Thoracic aorta (tissue), 2 donors: ENCODE measurements at places on chromosomes 7 and 10. TPM values are rescaled to one million over a fixed set of nuclear protein-coding genes. Genes with fewer than 3 reads are reported as not detected.

The TNS3 gene
- 138 TPM for total RNA-seq

The FGFBP3 gene
- total RNA-seq = 0.81 TPM

The NKX6-2 gene
- not detected for total RNA-seq

The PLAU gene
- 8.1 TPM for total RNA-seq

The GFRA1 gene
- total RNA-seq = 9.3 TPM

The GPAM gene
- 11.2 TPM for total RNA-seq

The HOXA1 gene
- not detected for total RNA-seq

The TACC2 gene
- total RNA-seq = 52.1 TPM

The FERD3L gene
- not detected for total RNA-seq

The ADAM22 gene
- 5.4 TPM for total RNA-seq

The LIPJ gene
- not detected for total RNA-seq

The LRRN3 gene
- 1.6 TPM for total RNA-seq

The ADARB2 gene
- total RNA-seq = 0.71 TPM

The WAC gene
- total RNA-seq = 142 TPM

The FAM25A gene
- total RNA-seq = not detected

The UNCX gene
- total RNA-seq = not detected

The CHAT gene
- not detected for total RNA-seq

The OPALIN gene
- not detected for total RNA-seq

The ITGA8 gene
- total RNA-seq = 1,137 TPM

The HGF gene
- total RNA-seq = 35.7 TPM

The GPR26 gene
- total RNA-seq = not detected

The CCL24 gene
- not detected for total RNA-seq

The ANXA8L1 gene
- total RNA-seq = not detected

The UNC5B gene
- 18.3 TPM for total RNA-seq

The LAMB1 gene
- 296 TPM for total RNA-seq

The UCN3 gene
- total RNA-seq = not detected

The PURB gene
- total RNA-seq = 31.5 TPM

The GLI3 gene
- total RNA-seq = 6.6 TPM

The TET1 gene
- 4.0 TPM for total RNA-seq

The ZSCAN25 gene
- 13.4 TPM for total RNA-seq

The NKX1-2 gene
- total RNA-seq = not detected

The CPSF4 gene
- total RNA-seq = 48.2 TPM

The ANKRD61 gene
- not detected for total RNA-seq

The DMTF1 gene
- 172 TPM for total RNA-seq

The CDHR1 gene
- not detected for total RNA-seq

The POLD2 gene
- total RNA-seq = 43.8 TPM

The FRMPD2 gene
- not detected for total RNA-seq

The OR9A2 gene
- not detected for total RNA-seq

The MRC1 gene
- 73.4 TPM for total RNA-seq

The SLC26A3 gene
- not detected for total RNA-seq

The CYP2E1 gene
- total RNA-seq = 5.3 TPM

The PNLIP gene
- total RNA-seq = not detected
